ENCODE measurements at places on chromosomes 11 and 22.

- peak; percentile 18 for DNase-seq
Observed at GRCh38 chr11:133078591-133079404, 453.5 kb downstream of the OPCML start.

DNA sequence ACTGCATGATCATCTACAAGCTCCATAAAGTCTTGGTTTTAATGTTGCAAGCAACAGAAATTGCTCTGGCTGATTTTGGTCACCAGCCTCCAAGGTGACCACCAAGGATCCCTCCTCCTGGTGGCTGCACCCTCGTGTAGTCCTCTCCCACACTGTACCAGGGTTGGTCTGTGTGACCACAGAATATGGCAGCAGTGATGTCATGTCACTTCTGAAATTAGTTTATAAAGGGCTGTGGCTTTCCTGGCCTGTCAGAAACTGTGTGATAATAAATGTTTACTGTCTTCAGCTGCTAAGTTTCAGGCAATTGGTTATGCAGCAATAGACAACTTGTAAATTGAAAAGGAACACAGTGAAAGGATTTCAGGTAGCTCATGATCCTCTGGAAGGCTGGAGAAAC is 5.3 kb upstream of the PRDM11 start:
- DNase-seq: no peak

GRCh38 chr11:63012430-63012829 is 3.2 kb downstream of the SLC22A8 start:
- DNase-seq: no peak

- DNase-seq: no peak
Observed at GRCh38 chr11:131943295-131943694, 572.9 kb downstream of the NTM start.

- DNase-seq: peak; percentile 79
Observed at GRCh38 chr22:28855355-28856094, 27.8 kb upstream of the ZNRF3 start.

DNA sequence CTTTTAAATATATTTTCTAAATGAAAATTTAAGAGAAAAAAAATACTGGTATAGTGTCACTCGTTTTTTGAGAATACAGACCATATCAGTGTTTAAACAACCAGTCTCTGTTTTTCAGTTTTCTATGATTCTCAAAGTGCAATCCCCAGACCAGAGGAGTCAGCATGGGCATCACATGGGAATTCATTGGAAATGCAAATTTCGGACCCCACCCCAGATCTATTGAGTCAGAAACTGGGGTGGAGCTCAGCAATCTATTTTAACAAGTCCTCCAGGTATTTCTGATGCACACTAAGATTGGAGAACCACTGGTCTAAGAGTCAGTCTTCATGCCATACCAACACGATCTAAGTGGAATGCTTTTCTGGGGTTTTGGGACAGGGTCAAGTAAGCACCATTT is 66.1 kb downstream of the FAR1 start:
- no peak for DNase-seq

GRCh38 chr22:44755417-44755816 is 3.0 kb downstream of the ARHGAP8 start:
- DNase-seq: no peak

GRCh38 chr11:112632866-112633505 is 328.2 kb upstream of the NCAM1 start:
- DNase-seq: no peak

DNA sequence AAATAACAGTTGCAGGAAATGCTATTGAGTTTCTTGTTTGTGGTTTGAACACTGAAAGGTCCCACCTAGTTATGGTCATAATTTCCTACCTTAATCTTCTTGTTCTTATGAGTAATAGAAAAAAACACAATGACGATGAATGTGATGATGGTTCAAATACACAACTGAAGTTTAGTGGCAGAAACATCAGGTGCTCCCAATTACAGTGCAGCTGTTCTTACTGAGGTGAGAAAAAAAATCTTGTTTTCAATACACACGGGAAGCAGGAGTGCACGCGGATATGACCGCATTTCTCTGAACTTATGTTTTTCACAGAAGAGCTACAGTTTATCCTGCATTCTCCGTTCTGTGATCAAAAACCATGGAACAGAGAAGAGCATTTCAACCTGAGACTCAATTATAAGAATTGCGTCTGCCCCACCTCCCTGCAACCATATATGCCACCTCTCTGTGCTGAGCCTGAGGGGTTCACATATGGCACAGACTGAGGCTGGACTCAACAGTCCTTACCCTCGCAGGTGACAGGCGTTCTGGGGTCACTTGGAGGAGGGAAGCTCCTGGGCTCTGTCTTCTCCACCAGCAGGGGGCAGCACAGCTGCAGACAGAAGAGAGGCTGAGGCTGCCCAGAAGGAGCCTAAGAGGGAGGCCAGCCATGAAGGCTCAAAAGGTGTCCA is 99.7 kb upstream of the IGLL5 start:
- DNase-seq: no peak

DNA sequence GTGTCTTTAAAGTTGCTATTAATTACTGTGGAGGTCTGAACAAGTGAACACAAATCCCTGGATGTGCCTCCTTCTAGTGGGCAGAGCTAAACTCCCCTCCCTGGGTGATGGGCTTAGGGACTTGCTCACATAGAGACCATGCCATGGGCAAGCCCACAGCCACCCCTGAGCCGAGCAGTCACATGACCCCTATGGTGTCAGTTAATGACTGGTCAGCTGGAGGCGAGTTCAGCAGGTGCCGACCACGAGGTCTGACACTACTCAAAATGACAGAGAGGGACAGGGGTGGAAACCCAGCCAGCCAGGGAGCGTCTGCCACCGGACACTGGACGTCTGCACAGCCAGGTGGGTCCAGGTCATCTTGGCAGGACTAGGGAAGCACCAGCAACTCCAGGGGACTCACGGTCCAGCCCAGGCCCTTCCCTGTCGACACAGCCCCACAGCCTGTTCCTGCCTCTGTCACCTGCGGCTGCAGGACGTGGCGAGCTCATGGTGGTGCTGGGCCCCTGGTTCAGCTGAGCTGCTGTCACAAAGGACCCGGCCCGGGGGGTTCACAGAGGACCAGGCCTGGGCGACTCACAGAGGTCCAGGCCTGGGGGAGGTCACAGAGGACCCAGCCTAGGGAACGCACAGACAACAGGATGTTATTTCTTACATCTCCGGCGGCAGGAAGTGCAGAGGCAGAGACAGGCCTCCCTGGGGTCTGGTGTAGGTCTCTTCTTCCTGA is 135.0 kb downstream of the BRD1 start:
- DNase-seq: no peak

- DNase-seq: no peak
Observed at GRCh38 chr11:17021511-17021910, 7.3 kb upstream of the PLEKHA7 start.

- no peak for DNase-seq
Observed at GRCh38 chr11:36051235-36052144, 107.6 kb downstream of the LDLRAD3 start.

GRCh38 chr22:41482319-41482935 is 13.5 kb downstream of the ACO2 start:
- no peak for DNase-seq

- DNase-seq: no peak
Observed at GRCh38 chr11:114188851-114189570, 107.2 kb upstream of the NNMT start.

DNA sequence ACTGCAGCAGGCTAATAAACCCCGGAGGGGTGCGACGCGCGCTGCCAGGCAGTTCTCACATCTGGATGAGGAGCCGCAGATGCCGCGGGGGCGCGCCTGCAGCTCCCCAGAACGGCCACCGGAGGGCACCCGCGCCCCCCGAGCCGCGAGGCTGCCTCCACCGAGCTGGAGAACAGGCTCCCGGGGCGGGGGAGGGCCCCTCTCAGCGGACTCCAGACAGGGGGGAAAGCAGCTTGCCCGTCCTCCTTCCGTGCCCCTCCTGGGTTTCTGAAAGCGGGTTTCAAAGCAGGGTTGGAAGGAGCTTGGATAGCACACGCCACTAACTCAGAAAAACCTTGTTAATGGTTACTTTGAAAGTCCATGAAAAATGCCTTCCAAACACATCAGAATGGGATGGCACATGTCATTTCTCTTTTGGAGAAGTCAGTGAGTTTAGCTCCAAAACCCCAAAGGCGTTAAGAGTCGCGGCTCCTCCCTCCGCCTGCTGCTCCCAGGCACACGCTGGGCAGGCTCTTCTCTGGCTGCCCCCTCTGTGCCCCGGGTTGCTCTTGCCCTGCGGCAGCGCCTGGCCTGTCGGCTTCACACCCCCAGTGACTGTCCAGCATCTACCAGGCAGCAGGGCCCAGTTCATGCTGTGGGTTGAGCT is 317.8 kb downstream of the NTM start:
- no peak for DNase-seq

DNA sequence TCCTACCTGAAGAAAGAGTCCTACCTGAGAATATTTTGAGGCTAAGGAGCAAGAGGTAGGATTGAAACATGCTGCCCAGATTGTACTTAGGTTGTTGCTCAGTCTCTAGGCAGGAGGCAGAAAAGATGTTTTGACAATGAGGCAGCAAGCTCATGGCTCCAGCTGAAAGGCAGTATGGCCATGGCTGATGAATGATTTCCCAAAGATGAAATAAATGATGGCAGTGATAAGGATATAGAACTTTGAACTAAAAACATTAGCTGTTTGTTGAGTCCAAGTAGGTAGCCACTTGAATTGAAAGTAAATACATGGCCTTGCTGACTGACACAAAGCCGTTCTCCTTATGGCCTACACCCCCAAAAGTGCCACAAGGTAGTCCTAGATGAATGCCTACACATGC is 6.8 kb upstream of the NEU3 start:
- DNase-seq: no peak

DNA sequence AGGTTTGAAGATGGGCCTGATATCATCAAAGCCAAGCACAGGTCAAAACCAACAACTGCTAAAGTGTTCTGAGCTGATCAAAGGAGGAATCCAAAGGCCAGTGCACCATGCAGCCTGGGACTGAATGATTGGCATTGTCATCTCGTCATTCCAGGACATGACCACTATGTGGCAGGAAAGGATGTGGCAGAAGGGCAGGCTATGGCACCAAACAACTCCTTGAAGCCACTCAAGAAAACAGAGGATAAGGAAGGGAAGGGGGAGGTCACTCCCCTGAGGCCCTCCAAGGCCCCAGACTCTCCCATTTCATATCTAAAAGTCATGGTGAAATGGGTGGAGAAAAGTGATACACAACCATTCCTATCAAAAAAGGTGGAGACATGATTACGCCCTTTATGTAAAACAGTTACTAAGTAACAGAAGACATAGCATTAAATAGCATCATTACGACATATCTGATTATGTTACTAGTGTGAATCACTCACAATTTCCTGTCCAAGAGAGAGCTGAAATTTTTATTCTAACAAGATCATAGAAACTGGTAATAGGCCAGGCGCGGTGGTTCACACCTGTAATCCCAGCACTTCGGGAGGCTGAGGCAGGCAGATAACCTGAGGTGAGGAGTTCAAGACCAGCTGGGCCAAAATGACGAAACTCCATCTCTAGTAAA is 49.3 kb downstream of the AHNAK start:
- no peak for DNase-seq

DNA sequence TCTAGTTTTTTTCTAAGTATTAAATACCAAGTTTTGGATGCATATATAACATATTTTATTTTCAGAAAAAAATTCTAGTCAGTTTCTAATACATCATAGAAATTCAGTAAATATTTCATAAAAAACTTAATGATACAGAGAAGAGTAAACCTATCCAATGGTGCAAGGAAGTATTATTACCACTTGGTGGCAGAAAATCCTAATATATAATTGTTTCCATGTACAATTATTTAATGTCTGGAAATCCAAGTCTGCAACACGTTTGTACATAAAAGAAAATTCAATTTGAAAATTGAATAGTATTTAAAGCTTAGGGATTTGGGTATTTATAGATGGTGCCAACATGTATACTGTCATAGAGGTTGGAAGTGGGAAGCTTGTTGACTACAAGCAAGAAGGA is 127.0 kb downstream of the TRPC6 start:
- no peak for DNase-seq

- DNase-seq: peak; percentile 76
Observed at GRCh38 chr11:124837491-124837856, 27.8 kb upstream of the ROBO3 start.

GRCh38 chr11:34194576-34195335 is 89.3 kb downstream of the NAT10 start:
- peak; percentile 22 for DNase-seq

DNA sequence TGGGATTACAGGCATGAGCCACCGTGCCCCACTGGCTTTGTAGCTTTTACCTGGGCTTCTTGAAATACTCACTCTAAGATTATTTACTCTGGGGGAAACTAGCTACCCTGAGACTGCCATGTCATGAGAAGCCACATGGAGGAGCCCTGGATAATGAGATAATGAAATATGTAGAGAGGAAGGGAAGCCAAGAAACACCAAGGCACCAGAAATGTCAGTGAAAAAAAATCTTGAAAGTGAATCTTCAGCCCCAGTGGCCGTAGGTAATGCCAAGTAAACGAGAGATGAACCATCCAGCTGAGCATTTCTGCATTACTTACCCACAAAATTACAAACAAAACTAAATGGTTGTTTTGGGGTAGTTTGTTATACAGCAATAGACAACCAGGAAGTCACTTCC is 125.6 kb downstream of the APIP start:
- no peak for DNase-seq

- peak; percentile 13 for DNase-seq
Observed at GRCh38 chr11:127619946-127620345, 619.4 kb upstream of the KIRREL3 start.

DNA sequence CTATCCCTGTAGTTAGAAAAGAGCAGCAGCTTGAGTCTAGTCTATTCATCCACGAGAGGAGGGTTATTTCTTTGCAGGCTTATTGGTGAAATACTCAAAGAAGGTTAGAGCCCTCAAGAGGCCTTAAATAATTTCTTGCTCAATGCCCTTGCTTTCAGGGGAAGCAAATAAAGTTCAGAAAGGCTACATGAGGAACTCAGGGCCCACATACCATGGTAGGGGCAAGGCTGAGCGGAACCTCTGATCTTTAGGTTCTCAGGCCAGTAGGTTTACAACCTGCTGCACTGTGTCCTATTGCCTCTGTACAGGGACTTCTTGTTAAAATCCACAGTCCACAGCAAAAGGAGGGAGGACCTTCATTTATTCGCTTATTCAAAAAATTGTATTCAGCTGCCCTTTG is 101.7 kb downstream of the ADAMTS15 start:
- no peak for DNase-seq

DNA sequence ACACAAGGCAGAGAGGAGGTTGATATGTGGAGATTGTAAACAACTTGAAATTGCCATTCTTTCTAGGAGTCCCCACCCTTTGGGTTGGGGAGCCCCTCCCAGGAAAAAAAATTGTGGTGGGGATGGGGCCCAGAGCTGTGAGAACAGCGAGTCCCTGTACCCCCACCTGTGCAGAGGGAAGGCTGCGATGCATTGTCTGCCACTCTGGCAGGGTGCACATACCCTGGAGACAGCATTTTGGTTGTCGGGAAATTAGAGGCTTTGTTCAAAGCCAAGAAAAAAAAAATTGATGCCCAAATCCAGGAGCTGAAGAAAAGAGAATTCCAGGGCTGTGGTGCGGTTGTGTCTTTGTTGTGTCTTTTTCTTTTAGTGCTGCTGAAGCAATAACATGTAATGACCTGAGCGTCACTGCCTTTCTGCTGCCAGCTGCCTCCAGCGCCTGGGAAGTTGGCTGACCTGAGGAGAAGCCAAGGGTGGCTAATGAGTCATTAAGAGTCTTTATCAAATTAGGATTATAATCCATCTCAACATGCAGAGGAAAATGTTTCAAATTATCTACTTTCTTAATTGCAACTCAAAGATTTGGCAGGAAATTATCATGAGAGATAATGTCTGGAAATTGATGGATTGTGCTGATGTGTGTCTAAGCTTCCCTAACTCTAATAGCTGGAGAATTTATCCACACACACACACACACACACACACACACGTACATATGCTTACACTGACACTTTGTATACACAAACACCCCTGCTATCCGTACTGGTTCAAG is 8.0 kb upstream of the PKNOX2 start:
- no peak for DNase-seq

- no peak for DNase-seq
Observed at GRCh38 chr11:78429209-78429608, 11.6 kb upstream of the GAB2 start.
